Activated T-cell treated with anti-CD3 and anti-CD28 coated beads, Interleukin-2, amount 50 U/mL, for 1 hour (primary cell): ENCODE measurements at places on chromosomes 5 and 9.

- no peak for DNase-seq
Observed at GRCh38 chr9:81964218-81965171, 21.2 kb downstream of the SPATA31D3 start.

- DNase-seq, result no peak
Observed at GRCh38 chr9:134644725-134645606, 3.4 kb downstream of the COL5A1 start.

GRCh38 chr5:177313561-177314259 lies 2.0 kb upstream of the MXD3 start:
- no peak for DNase-seq

DNA sequence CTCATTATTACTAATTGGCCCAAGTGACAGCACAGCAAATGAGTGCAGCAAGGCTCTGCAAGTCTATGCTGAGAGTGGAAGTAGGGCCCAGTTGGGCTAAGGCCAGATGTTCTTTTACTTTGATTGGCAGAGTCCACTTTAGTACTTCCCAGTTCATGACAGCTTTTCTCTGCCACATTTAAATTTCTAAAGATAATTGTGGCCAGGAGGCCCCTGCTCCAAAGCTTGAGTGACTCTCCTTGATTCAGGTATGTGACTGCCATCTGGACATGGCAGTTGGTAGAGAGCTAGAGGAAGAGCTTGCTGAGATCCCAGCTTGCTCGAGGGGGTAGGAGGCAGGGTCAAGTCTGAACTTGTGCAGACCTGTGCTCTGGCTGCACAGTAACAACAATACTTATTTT lies 154.1 kb downstream of the CARTPT start:
- no peak for DNase-seq

DNA sequence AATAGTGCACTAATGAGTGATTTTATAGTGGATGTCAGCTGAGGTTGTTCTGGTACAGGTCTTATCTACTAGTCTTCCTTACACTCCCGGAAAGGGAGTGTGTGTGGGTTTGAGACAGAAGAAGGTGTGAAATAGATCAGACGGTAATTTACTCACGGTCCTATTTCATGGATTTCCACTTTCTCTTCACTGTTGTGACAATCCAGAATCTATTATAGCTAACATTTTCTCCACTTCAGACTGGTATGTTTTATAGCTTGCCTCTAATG lies 7.0 kb upstream of the C9 start:
- no peak for DNase-seq

DNA sequence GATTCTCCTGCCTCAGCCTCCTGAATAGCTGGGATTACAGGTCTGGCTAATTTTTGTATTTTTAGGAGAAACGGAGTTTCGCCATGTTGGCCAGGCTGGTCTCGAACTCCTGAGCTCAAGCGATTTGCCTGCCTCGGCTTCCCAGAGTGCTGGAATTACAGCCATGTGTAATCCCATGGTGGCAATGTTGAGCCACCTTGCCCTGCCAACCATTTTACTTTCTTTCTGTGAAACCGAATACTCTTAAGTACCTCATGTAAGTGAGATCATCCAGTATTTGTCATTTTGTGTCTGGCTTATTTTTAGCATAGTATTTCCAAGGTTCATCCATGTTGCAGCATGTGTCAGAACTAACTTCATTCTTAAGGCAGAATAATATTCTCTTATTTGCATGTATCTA lies 8.2 kb downstream of the PRRC2B start:
- DNase-seq, result no peak
